Stimulated activated CD4-positive, alpha-beta T cell treated with anti-CD3 and anti-CD28 coated beads, Interleukin-4, amount 100 ng/mL, for 1 hour (primary cell): ENCODE measurements at places on chromosomes 16 and 17.

DNA sequence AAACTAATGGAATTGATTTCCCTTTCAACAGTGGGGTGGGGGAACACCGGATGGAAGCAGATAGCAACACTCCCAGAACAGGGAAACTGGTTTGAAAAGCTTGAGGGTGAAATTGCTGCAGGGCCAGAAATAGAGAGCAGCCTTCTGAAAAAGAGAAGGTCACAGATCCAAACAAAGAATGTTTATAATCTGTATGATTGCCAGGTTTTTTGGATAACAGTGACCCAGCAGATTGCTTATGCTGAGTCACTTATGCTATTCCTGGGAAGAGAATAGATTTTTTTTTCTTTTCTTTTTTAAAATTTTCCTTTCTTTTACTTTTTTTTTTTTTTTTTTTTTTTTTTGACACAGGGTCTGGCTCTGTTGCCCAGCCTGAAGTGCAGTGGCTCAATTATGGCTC is 641.3 kb downstream of the KCNJ2 start:
- DNase-seq = no peak

DNA sequence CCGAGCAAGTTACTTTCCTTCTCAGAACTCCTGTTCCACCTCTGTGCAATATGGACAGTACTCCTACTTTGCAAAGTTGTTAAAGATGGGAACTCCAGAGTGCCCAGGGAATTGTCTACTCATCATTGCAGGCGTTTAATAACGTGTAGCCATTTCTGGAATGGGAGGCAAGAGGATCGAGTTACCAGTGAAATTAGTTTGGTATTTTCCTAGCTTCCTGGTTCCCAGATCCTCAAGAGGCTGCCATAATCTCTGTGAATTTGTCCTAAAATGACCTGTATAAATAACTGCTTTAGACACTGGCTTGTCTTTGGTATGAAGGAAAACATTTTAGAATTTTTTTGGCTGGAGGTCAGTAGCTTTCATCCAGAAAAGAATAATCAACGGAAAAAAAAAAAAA is 27.7 kb downstream of the WWOX start:
- no peak for DNase-seq

DNA sequence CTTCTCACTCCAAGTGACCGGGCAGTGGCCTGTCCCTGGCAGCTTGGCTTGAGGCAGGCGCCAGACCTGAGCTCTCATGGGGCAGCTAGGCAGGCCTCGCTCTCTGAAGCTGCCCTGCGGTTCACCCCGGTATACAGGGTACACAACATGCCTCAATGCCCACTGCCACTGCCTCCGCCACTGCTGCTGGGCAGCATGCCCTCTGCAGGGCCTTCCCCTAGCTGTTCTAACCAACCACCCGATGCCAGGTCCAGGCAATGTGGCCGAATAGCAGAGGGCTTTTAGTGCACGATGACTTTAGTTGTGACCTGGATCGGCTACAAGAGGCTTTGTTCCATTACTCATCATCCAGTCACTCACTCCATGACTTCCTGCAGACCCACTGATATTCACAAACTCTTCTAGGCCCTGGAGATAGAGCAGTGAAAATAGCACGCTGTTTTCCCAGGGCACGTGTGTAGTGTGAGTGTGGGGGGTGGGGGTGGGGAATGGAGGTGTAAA is 19.7 kb downstream of the CDC42EP4 start:
- no peak for DNase-seq

- peak; percentile 62 for DNase-seq
Observed at GRCh38 chr17:56593646-56594319, at the start of gene NOG. Gene NOG, plus strand, starts transcription at chr17:56593699. Its CDS starts 525 bp downstream, at chr17:56594224.

GRCh38 chr17:14871921-14872320 is 393.2 kb downstream of the PMP22 start:
- no peak for DNase-seq
